HT1080 (cell line): ENCODE measurements at places on chromosomes 5 and 9. TPM values are rescaled to one million over a fixed set of nuclear protein-coding genes. Genes with fewer than 3 reads are reported as not detected.

The UGT3A2 gene
- not detected in 2 replicates for total RNA-seq

The SPINK6 gene
- total RNA-seq: 1.2 TPM in 1 of 2 replicates, not detected in the other

DNA sequence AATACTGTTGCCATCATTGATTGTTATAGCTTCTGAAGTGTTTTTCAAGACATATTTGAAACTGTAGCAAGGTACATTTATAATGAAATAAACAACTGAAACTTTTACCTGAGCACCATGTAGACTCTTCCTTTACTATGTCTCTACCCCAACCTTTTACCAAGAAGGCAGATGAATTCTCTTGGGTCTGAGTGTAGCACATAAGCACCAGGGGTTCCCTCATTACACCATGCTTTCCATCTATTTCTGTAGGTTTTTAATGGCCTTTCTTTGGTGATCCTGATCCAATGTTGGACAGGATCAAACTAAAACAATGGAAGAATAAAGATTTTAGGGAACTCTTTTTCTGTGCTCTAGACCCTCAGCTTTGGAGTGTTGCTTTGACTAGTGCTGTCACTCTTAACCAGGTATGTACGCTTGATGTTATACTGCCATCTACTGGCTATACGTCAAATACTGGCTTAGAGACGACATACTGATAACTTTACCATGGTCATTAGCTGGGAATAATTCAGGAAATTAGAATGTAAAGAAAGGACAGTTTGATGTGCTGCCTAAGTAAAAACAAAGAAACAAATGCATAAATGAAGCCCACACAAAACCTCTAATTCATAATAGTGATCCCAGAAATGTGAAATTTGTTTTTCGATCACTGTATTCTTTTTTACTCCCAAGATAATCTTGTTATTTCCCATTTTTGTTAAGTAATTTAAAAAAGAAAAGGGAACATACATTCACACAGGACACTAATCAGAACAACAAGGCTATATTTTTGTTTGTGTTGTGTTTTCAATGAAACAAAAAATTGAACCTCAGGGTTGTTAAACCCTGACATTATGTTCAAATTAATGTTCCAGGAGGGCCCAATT, 30.7 kb downstream of the IFNW1 start:
- DNase-seq: peak; percentile 52

DNA sequence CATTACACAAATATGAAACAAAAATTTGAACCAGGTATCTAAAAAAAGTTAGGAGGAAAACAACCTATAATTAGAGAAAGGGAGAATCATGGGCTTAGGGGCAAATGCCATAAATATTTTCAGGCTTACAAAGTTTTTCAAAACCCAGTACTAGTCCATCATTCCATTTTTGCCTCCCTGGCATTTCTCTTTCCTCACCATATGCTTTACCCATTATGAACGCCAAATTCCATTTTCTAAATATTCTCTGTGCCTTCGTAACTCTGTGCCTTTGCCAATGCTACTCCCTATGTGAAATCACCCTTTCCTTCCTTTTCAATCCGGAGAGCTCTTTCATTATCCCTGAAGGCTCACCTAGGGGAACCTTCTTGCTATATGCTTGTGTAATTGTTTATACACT, 434.1 kb downstream of the ZSWIM6 start:
- DNase-seq: no peak

GRCh38 chr5:170444181-170444580, 55.0 kb upstream of the KCNMB1 start:
- no peak for DNase-seq

DNA sequence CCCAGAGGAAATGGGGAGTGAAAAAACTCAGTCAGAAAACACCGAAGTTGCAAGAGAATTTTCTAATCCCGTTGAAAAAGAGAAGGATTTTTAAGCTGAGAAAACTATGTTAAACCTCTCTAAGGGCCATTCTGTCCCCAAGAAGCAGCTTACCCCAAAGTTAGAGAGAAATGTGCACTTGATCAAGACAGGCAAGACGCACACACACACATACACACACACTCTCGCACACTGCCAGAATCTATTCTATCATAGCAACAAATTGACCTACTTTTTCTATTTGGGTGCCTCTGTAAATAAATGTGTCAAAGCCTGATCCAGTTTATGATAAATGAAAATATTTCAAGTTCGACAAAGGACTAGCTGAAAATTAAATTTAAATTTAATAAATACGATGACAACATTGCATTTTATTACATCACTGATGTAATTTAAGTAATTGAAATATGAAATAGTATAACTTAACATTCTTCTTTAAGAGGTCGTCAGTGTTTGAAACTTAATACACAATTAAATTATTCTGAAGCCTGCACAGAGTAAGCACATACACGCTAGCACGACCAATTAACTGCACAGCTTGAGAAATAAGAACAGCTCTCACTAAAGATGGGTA, 5.9 kb downstream of the NFIL3 start:
- DNase-seq: no peak

DNA sequence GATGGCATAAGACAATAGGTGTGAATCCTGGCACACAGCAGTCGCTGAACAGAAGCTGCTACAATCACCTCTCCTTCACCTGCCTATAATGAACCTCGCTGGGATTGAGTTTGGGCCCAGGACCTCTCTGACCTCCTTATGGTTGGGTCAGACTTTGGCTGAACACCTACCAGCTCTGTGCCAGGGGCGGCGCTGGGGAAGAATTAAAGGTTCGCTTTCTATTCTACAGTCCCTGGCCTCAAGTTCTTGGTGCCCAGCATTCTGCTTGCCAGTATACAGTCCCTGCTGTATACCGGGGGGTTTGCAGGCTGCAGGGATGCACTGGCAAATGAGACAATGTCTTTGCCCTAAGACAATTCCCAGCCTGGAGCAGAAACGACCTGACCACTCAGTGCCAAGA, 895 bp upstream of the STRBP start:
- no peak for DNase-seq

- no peak for DNase-seq
Observed at GRCh38 chr5:96331210-96331609, 101.8 kb downstream of the PCSK1 start.

- DNase-seq: no peak
Observed at GRCh38 chr9:17752021-17752420, 173.2 kb downstream of the SH3GL2 start.

DNA sequence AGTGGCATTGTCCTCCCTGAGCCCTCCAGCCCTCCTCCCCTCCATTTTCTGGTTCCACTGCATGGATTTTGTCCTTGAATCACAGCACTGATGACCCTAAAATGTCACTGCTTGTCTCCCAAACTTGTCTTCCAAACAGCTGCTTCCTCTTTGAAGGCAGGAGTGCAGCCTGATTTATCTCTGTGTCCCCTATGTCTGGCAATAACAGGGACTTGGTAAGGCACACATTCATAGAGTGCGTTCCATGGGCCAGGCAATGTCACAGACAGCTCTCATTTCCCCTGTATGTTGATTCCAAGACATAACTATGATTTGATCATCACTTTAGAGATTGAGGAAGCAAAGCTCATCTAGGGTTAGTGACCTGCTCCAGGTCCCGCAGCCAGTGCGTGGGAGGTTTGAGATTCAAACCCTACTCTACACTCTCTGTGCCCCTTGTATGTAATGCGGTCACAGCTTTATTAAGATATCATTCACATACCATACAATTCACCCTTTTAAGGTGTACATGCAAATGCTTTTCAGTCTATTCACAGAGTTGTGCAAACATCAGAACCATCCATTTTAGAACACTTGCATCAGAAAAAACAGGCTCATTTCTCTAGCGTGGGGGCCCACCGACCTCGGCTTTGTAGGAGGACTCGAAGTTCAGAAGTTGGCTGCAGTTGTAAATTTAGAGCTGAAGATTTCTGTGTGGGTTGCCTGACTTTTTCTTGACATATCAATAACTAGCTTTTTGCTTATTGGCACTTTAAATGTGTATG, 28.4 kb upstream of the BOD1 start:
- no peak for DNase-seq

GRCh38 chr9:71490810-71491209, 277.5 kb downstream of the CEMIP2 start:
- DNase-seq: no peak

DNA sequence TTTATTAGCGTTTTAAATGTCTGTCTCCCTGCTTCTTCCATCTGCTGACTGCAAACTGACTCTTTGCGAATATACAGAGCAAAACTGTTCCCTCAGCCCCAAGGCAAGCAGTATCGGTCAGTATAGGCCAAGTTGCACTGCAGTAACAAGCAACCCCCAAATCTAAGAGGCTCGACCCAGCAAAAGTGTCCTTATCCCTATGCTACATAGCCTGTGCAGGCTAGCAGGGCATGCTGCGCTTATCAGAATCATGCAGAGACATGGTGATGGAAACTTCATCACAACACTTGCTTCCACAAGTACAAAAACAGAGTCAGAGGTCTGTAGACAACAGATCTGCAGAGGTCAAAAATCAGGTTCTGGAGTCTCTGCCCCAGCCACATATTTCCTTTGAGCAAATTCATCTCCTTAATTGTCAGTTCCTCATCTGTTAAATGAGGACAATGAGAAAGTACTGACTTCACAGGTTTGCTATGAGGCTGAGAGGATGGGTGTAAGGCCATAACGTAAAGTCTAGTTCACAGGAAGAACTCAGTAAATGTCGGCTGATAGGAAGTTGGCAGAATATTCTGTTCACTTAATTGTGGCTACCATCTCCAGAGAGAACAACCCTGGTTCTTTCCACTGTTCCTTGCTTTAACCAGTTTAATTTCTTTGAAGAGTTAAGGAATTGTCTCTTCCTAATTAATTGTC, 9.6 kb upstream of the IL17B start:
- DNase-seq: no peak

The CXCL14 gene
- not detected in 2 replicates for total RNA-seq

DNA sequence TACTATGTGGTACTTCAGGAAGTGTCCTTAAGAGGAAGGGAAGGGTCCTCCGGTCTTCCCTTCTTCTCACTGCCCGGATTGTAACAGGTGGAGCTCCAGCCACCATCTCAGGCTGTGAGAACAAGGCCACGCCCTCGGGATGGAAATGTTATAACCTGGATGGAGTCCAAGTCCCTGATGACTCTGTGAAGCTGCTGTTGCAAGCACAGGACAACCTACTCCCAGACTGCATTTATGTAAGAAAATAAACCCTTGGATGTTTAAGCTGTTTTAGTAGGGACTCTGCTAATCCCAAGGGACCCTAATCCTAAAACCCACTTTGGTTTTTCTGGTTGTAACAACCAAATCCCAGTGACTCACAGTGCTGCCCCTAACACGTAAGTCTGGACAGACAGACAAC, 221.6 kb downstream of the ACTL7B start:
- peak; percentile 47 for DNase-seq

- DNase-seq: no peak
Observed at GRCh38 chr5:15575666-15576065, 75.7 kb downstream of the FBXL7 start.

The RHOBTB3 gene
- 51.4 and 53.6 TPM in 2 replicates for total RNA-seq

- DNase-seq: peak; percentile 94
Observed at GRCh38 chr5:135139381-135140134, 105.5 kb upstream of the PITX1 start.

GRCh38 chr9:112844771-112845542, 45.7 kb downstream of the SLC46A2 start:
- DNase-seq: peak; percentile 66

GRCh38 chr9:5621327-5621726, 7.6 kb upstream of the RIC1 start:
- DNase-seq: peak; percentile 68

DNA sequence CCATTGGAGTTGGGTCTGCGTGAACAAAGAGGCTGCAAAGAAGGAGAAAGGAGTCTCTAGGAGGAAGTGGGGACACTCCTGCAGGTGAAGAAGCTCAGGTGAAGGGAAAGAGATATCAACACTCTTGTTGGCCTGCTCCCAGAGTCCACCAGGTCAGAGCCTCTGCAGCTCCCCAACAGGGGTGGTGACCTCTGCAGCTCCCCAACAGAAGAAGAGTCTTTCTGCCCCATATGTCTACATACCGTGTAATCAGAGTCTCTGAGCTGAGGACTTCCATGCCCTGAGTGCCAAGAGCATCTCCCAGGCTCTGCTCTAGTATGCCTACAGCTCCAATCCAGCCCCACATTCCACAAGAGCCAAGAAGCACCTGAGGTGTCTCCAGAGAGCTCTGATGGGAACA, 67.4 kb upstream of the TRPC7 start:
- DNase-seq: no peak

DNA sequence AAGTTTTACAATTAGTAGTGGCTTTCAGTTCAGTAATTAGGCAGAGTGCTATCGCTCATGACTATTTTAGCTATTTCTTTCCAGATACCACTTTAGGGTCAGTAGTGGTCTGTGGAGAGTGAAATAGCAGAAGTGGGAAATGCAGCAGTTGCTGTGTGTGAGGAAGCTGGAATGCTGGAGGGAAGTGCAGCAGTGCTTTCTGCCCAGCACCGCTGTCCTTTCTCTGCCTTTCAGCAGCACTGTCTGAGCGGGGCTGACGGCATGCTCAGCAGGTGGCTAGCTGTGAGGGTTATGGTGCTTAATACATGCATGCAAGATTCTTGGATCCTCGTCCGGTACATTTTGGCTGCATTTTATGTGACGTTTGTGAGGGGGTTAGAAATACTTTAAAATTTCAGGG, 213.9 kb downstream of the PBX3 start:
- no peak for DNase-seq

GRCh38 chr5:96377597-96377996, 55.5 kb downstream of the PCSK1 start:
- DNase-seq: no peak

The PCDHB7 gene
- 0.05 TPM in 1 of 2 replicates, not detected in the other for total RNA-seq

The BTNL8 gene
- total RNA-seq: 0.18 TPM in 1 of 2 replicates, not detected in the other

The CDC26 gene
- 54.7 and 57.7 TPM in 2 replicates for total RNA-seq

The SV2C gene
- total RNA-seq: not detected in 2 replicates

The ISOC1 gene
- 15.9 and 21.5 TPM in 2 replicates for total RNA-seq

GRCh38 chr5:150411245-150411979, 1.3 kb downstream of the CD74 start:
- no peak for DNase-seq

DNA sequence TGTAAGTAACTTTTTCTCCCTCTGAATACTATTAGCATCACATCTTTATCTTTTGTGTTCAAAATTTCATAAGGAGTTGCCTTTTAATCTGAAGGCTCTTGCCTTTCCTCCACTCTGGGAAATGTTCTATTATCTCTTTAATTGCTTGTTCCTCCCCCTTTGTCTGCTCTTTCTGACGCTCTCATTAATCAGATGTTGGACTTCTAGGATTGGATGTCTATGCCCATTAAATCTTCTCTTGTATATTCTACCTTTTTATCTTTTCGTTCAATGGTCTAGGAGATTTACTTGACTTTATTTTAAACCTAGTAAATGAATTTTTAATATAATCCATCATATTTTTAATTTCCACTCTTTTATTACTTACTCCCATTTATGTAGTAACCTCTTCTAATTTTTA, 76.7 kb downstream of the MARCHF3 start:
- no peak for DNase-seq

GRCh38 chr5:99795031-99795430, 740.1 kb upstream of the FAM174A start:
- no peak for DNase-seq

- DNase-seq: peak; percentile 68
Observed at GRCh38 chr5:124193371-124193789, 553.1 kb downstream of the ZNF608 start.

GRCh38 chr9:37623267-37623666, 27.5 kb upstream of the FRMPD1 start:
- no peak for DNase-seq
